ENCODE measurements at places on chromosomes 7 and 10.

GRCh38 chr7:153381275-153382040 is 621.9 kb downstream of the ACTR3B start:
- no peaks in the 10 kb centered on the region for H3K36me3 ChIP-seq
- H3K27ac ChIP-seq: no peak overlapping the region
- H3K27me3 ChIP-seq: no peaks in the 10 kb centered on the region
- DNase-seq: no peak
- no peak overlapping the region for H3K4me3 ChIP-seq

- H3K36me3 ChIP-seq: no peaks in the 10 kb centered on the region
- H3K4me1 ChIP-seq: no peaks in the 10 kb centered on the region
- H3K27me3 ChIP-seq: no peaks in the 10 kb centered on the region
- no peak overlapping the region for H3K4me3 ChIP-seq
- no peak for DNase-seq
These were observed 138.4 kb upstream of the TNS3 start for GRCh38 chr7:47720141-47720906.

- no peaks in the 10 kb centered on the region for H3K27me3 ChIP-seq
- DNase-seq: no peak
- H3K4me3 ChIP-seq: no peak overlapping the region
- H3K4me1 ChIP-seq: no peaks in the 10 kb centered on the region
- H3K36me3 ChIP-seq: no peaks in the 10 kb centered on the region
These were observed 192.8 kb upstream of the ZMIZ1 start for GRCh38 chr10:78875932-78876331.

- no peaks in the 10 kb centered on the region for H3K36me3 ChIP-seq
- H3K27ac ChIP-seq: peak overlapping the region; percentile 50
- no peaks in the 10 kb centered on the region for H3K4me1 ChIP-seq
- no peak for DNase-seq
- H3K27me3 ChIP-seq: no peaks in the 10 kb centered on the region
- no peak overlapping the region for H3K4me3 ChIP-seq
These were observed 397.2 kb upstream of the NPVF start for GRCh38 chr7:25625306-25625992.

DNA sequence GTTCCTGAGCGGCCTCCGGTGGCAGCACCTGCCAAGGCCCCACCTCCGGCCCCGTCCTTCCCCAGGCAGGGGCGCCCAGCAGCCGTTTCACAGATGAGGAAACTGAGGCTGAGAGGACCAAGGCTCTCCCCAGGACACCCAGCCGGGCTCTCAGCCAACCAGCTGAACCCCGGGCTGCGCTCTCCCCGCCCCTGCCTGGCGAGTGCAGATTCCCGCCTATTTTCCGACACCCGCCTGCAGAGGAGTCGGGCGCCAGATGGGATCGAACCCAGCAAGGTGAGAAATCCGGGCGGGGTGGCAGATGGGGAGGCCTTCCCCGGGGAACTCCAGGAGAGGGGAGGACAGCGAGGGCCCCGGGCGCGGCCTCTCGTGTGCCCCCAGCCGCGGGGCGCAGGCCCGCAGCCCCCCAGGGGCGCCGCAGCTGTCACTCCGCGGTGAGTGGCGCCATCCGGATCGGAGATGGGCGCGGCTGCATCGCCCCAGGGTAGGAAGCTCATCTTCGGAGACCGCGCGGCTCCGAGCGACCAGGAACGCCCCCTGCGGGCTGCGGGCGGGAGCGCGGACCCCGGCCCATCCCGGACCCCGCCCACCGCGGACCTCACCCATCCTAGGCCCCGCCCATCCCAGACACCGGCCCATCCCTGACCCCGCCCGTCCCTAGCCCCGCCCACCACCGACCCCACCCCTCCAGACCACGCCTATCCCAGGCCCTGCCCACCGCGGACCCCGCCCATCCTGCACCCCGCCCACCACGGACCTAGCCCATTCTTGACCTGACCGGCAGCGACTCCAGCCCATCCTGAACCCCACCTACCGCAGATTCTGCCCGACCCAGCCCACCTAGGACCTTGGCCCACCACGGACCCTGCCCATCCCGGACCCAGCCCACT is 90.3 kb downstream of the MICALL2 start:
- no peak overlapping the region for H3K27ac ChIP-seq
- no peaks in the 10 kb centered on the region for H3K27me3 ChIP-seq
- DNase-seq: no peak
- H3K36me3 ChIP-seq: no peaks in the 10 kb centered on the region

DNA sequence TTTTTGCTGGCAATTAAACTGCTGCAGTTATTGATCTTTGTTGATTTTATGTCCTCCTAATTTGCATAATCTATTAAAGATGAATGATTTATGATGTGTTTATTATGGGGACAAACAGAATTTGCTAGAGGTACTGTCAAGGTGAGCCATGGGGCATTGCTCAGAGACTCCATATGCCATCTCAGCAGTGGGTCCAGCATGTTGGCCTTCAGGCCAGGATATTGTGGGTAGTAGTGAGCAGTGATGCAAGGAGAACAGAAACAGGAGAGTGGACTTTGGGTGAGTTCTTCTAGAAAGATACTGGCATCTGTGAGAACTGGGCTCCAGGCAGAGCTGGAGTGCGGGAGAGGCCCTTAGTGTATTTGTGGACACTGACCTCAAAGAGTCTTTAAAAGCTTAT is 65.9 kb downstream of the PAX2 start:
- H3K27me3 ChIP-seq: no peaks in the 10 kb centered on the region
- no peak overlapping the region for H3K27ac ChIP-seq
- DNase-seq: no peak
- H3K4me3 ChIP-seq: no peak overlapping the region
- no peaks in the 10 kb centered on the region for H3K4me1 ChIP-seq

GRCh38 chr7:114931656-114932011 is 9.7 kb downstream of the MDFIC start:
- no peak overlapping the region for H3K27ac ChIP-seq
- H3K27me3 ChIP-seq: no peaks in the 10 kb centered on the region
- no peak overlapping the region for H3K4me3 ChIP-seq
- H3K4me1 ChIP-seq: peaks cover 46% of the 10 kb centered on the region
- DNase-seq: no peak

- H3K27me3 ChIP-seq: no peaks in the 10 kb centered on the region
- no peaks in the 10 kb centered on the region for H3K36me3 ChIP-seq
- H3K4me1 ChIP-seq: peaks cover 36% of the 10 kb centered on the region
- DNase-seq: no peak
- no peak overlapping the region for H3K4me3 ChIP-seq
- H3K27ac ChIP-seq: peak overlapping the region; percentile 46
These were observed 66.6 kb upstream of the SYPL1 start for GRCh38 chr7:106178593-106179134.

DNA sequence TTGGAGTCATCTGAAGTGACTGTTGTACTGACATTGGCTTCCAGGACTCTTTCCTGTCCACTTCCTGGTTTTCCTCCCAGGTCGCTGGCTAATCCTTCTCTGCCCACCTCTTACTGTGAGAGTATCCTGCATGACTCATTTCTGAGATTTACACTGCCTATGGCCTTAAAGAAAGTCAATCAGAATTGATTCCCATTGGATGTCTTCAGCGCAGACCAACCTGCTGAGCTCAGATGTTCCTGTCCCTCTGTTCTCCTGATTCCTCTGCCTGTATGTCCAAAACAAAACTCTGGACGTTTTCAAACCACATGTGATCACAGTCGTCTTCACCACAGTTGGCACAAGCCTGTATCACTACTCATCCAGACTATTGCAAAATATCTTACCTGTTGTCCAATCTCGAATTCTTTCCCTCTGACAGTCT is 262.1 kb downstream of the CREB5 start:
- DNase-seq: no peak
- H3K4me3 ChIP-seq: no peak overlapping the region
- no peaks in the 10 kb centered on the region for H3K36me3 ChIP-seq
- H3K27me3 ChIP-seq: no peaks in the 10 kb centered on the region
- H3K27ac ChIP-seq: no peak overlapping the region

Data from tibial artery (tissue), 4 donors.